ENCODE measurements at places on chromosomes 12 and 14. TPM values are rescaled to one million over a fixed set of nuclear protein-coding genes. Genes with fewer than 3 reads are reported as not detected.

The TEP1 gene
- 30.3 TPM for total RNA-seq

The ENO2 gene
- 3.4 TPM for total RNA-seq

The PMEL gene
- 1.1 TPM for total RNA-seq

The OR6C2 gene
- total RNA-seq, result not detected

The SLC35F4 gene
- not detected for total RNA-seq

The DCN gene
- 3,671 TPM for total RNA-seq

The TAS2R30 gene
- total RNA-seq, result 9.0 TPM

The DNAI7 gene
- total RNA-seq, result 0.44 TPM

The DLK1 gene
- total RNA-seq, result not detected

The MYO1A gene
- total RNA-seq, result 0.51 TPM

The KRT85 gene
- not detected for total RNA-seq

The PTHLH gene
- 4.2 TPM for total RNA-seq

The GLIPR1L1 gene
- not detected for total RNA-seq

The ADAMTS20 gene
- not detected for total RNA-seq

The AP1G2 gene
- total RNA-seq, result 25.3 TPM

The SLC39A2 gene
- not detected for total RNA-seq

The FOS gene
- 526 TPM for total RNA-seq

The GPR84 gene
- 0.51 TPM for total RNA-seq

The LIN7A gene
- total RNA-seq, result 14.4 TPM

The VTI1B gene
- 146 TPM for total RNA-seq

The CD4 gene
- 16.4 TPM for total RNA-seq

The TMCC3 gene
- 44.8 TPM for total RNA-seq

The PLEK2 gene
- not detected for total RNA-seq

The TAS2R19 gene
- 8.8 TPM for total RNA-seq

The DDX55 gene
- total RNA-seq, result 35.6 TPM

The KTN1 gene
- total RNA-seq, result 172 TPM

The TAS2R8 gene
- total RNA-seq, result not detected

The CLEC6A gene
- not detected for total RNA-seq

The MMP17 gene
- 4.6 TPM for total RNA-seq

The CLEC2A gene
- total RNA-seq, result not detected

Measured in subcutaneous adipose tissue (tissue), 4 donors.